Stimulated activated CD4-positive, alpha-beta T cell treated with anti-CD3 and anti-CD28 coated beads, TNF-alpha, amount 100 ng/mL, for 24 hours (primary cell): ENCODE measurements at places on chromosomes 11 and 22.

GRCh38 chr11:106493751-106494150, 416.3 kb downstream of the AASDHPPT start:
- DNase-seq, result no peak

DNA sequence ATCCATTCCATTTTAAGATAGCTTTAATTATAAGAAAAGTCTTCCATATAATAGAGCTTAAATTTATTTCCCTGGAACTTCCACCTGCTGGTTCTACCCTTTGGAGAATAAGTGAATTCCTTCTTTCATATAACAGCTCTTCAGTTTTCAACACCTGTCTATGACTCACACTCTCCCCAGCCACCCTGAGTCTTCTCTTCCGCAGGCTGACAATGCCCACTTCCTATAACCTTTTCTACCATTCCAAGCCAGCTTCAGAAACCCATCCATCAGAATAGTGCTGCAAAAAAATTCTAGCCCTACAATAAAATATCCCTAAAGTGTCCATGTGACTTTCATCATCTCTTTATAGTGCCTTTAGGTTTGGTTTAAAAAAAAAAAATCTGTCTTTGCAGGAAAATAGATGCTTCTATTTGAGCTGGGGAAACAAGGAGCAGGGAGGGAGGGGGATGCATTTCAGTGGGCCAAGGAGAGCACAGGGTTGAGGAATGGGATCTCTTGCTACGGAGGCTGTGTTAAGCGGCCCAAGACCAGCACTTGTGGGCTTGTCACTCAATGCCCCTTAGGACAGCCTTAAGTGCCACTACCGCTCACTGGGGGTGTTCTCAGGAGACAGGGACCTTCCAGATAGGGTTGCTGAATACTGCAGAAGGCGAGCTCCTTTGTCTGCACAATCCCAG, 178.6 kb downstream of the DSCAML1 start:
- no peak for DNase-seq

DNA sequence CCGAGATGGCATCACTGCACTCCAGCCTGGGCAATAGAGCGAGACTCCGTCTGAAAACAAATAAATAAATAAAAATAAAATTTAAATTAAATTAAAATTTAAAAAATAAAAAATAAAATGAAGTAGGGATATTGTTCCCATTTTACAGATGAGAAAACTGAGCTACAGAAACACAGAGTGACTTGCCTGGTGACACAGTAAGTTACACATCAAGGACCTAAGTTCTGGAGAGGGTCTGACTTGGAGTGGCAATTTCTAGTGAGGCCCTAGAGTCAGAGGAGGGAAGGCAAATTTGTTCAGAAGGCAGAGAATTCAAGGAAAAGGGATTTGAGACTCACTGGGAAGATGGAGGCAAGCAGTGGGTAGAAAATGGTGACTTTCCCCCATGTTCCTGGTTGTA, 2.0 kb downstream of the SCGB1A1 start:
- DNase-seq, result no peak

DNA sequence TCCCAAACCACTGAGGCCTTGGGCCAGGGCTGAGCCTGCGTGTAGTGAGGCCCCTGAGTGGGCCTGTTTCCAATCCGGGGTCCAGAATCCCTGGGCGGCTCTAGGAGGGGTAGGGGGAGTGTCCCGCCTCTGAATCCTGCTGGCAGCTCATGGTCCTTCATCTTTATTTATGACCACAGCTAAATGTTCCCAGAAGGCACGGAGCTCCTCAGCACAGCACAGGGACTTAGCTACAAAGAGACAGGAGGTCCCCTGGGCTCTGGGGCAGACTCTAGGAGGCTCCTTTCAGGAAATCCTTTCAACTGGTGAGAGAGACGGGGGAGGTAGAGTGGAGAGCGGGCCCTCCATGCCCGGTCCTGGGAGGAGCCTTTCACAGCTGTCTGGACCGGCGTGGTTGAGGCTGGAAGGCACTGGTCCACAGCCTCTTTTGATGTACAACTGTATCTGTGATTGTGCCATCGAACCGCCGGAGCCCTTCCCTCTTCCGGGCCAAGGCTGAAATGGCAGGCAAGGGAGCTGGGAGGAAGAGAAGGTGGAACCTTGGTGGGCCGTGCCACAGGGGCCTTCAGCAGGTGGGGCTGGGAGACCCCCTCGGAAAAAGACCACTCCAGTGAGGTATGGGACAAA, 46.8 kb downstream of the SCUBE1 start:
- no peak for DNase-seq

- DNase-seq, result no peak
Measured at GRCh38 chr11:102653744-102654291, 28.7 kb upstream of the MMP20 start.

- no peak for DNase-seq
Measured at GRCh38 chr22:30289980-30290313, 642 bp upstream of the CASTOR1 start.

GRCh38 chr11:20474176-20474881, 86.8 kb downstream of the PRMT3 start:
- no peak for DNase-seq

GRCh38 chr11:117589063-117589462, 208.0 kb downstream of the DSCAML1 start:
- DNase-seq, result no peak

GRCh38 chr11:18720808-18721560, 5.0 kb downstream of the IGSF22 start:
- DNase-seq, result peak; percentile 64

DNA sequence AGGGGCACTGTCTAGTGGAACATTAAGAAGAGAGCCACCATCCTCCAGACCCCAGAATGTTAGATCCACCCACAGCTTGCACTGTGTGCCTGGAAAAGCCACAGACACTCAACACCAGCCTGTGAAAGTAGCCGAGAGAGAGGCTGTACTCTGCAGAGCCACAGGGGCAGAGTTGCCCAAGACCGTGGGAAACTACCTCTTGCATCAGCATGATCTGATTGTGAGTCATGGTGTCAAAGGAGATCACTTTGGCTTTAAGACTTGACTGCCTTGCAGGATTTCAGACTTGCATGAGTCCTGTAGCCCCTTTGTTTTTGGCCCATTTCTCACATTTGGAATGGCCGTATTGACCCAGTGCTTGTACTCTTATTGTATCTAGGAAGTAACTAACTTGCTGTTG, 115.9 kb upstream of the CCDC179 start:
- DNase-seq, result no peak

DNA sequence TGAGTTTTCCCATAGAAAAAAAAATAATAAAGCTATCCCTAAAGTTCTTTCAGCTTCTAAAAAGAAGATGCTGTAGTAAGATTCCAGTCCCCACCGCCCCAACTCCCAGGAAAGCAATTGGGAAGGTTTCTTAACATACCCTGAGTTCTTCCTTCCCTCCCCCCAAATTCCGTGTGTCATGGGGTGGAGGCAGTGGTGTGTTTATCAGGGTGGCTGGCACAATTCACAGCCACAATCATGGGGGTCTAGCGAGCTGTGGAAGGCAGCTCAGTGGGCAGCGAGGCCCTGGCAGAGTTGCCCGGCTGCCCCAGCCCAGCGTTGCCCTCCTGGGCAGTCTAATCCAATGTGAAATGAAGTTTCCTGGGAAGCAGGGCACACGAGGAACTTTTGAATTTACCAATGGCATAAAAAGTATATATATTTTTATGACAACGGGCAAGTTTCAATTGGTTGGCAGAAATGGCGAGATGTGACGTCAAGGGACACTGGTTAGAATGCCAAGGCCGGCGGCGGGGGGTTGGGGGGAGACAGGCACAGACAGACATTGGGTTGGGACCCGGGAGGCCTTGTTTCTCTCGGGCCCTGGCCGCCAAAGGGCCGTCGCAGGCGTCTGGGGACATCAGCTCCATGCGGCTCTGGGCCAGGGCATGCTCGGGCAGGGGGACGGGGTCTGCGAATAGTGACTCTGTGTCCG, 80.7 kb upstream of the PPARA start:
- DNase-seq, result peak; percentile 46
